Right forelimb (tissue), 1 donor: ENCODE measurements at places on chromosomes 12 and 14.

DNA sequence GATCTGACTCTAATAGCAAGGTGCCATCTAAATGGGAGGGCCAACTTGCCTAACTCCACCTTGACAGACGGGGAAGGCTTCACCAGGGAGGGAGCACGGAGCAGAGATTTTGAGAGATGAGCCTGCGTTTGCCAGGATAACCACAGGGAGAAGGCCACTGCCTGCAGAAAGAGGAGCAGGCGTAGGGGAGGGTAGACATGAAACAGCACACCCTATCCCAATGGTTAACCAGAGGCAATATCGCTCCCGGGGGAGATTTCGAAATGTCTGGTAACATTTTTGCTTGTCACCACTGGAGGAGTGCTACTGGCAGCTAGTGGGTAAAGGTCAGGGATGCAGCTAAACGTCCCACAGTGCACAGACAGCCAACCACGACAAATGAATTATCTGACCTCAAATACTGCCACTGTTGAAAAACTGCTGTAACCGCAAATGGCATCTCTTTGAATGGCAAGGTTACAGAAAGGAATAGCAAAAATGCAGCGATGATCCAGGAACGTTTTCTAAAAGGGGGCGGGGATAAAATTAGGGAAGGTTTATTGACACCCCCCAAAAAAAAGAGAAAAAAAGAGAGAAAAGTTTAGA is 126.0 kb upstream of the ATF7IP start:
- no peak for DNase-seq

DNA sequence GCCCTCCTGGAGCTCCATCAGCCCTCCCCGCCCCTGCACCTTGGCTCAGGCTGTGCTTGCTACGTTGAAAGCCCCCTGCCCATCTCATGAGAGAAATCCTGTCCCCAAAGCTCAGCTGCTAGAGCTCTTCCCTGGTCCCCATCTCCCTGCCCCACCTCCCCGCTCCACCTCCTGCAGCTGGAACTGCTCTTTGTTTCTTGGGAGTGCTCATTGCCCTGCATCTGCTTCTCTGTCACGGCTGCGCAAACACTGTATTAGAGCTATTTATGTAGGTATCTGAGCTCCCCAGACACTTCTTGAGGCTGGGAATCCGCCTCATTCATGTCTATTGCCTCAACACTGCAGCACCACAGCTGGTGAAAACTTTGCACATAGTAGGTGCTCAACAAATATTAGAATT is 32.8 kb upstream of the PRIMA1 start:
- no peak for DNase-seq

- no peak for DNase-seq
Measured at GRCh38 chr14:75871181-75871880, 110.5 kb downstream of the TGFB3 start.

DNA sequence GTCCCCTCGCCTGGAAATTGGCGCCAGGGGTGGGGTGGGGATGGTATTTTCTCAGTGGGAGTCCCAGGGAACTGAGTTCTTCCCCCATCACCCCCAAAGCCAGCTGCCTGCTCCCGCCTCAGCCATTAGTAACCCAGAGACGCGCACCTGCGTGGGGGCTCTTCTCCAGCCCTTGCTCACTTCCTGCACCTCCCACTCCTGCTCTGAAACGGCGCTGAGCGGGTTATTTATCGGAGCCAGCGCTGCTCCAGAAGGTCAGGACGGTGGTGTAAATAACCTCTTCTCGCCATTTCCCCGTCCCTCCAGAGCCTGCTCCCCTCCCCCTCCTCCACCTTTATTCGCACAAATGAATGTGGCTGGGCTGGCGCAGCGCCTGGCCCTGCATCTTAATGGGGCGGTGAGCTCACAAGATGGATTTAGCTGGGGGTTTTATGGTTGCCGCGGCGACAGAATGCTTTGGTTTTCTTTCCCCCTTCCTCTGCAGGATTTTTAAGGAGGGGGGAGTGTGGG is 12.2 kb downstream of the GPR84 start:
- DNase-seq, result peak; percentile 84

DNA sequence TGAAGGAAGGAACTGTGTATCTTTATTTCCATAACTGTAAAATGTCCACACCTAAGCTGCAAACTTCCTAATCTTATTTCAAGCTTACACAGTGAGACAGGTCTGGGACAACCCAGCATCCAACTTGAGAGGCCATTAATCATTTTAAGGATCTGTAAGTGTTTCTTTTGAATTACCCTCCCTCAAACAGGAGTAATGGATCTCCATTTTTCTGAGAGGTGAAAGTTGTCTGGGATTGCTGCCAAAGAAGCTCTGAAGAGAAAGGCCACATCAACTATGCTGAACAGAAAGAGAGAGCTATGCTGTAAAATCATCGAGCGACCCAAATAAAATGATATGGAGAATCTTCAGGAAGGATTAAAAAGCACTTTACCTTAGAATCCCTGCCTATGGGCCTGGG is 131.7 kb upstream of the CPNE8 start:
- DNase-seq, result no peak

DNA sequence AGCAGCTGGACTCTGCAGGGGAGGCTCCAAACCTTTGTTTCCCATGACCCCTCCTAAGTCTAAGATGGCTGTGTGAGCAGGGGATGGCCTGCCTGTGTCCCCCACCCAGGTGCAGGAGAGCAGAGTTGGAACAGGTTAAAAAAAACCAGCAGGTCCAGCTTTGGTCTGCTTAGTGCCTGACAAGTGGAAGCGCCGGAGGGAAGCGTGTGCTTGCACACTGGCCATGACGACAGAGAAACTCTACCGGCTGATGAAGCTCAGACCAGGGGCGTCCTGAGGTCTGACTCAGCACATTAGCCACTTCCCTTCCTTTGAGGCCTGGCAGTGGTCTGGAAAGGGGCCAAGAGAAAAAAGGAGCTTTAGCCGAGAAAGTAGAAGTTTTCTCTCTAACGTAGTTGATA is 280.1 kb downstream of the VRK1 start:
- DNase-seq, result no peak

- DNase-seq, result peak; percentile 78
Measured at GRCh38 chr14:52069307-52070050, 620 bp upstream of the NID2 start.

DNA sequence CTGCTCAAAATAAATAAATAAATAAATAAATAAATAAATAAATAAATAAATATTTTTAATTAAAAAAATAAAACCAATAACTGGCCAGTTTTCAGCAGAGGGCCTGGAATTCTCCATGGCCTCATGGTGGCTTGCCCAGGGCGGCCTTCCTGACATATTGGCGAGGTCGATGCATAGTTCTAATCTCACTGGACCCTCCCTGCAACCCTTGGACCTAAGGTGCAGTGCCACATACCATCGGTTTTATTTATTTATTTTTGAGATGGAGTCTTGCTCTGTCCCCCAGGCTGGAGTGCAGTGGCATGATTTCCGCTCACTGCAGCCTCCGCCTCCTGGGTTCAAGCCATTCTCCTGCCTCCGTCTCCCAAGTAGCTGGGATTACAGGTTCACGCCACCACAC is 3.9 kb upstream of the VSIG10 start:
- no peak for DNase-seq

- no peak for DNase-seq
Measured at GRCh38 chr12:25924491-25925001, 33.9 kb upstream of the RASSF8 start.

GRCh38 chr12:49345051-49345824 is 1.4 kb upstream of the DNAJC22 start:
- no peak for DNase-seq

GRCh38 chr12:4506870-4507269 is 31.8 kb upstream of the RAD51AP1 start:
- no peak for DNase-seq

GRCh38 chr12:12996209-12996608 is 3.9 kb downstream of the HEBP1 start:
- no peak for DNase-seq

DNA sequence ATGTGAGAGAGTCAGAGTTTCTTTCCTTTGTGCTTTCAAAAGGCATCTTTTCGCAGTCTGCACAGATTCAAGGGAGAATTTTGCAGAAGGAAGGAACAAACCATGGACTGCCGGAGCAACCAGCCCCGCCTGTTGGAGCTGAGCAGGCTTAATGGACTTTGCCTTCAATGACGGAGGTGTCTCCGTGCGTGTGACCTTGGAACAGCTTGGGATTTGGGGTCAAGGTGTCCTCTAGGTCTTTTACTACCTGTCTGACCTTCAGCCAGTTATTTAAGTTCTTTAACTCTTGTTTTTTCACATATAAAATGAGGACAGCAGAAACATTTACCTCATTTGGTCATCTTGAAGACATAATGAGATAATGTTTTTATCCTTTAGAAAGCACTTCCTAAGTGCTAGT is 4.1 kb downstream of the FGF23 start:
- DNase-seq, result no peak

DNA sequence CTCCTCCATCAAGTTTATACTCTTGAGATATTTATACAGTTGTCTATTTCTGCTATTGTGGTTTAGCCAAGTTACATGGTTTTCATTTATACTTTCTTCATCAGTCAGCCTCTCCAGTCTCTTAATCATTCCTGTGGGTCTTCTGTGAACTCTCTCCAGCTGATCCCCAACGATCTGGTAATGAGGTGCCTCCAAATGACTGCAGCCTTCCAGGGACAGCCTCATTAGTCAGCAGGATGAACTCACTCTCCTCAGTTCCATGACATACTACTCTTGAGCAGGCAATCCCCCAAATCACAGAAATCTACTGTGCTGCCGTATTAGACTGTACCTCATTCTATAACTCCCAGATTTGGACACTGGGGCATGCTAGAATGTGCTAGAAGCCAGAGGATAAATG is 15.3 kb downstream of the AREL1 start:
- no peak for DNase-seq

GRCh38 chr14:61568572-61569011 is 126.7 kb upstream of the HIF1A start:
- DNase-seq, result no peak

- no peak for DNase-seq
Measured at GRCh38 chr14:71371711-71372396, 464.6 kb downstream of the PCNX1 start.

GRCh38 chr14:70472253-70473159 is 20.5 kb downstream of the ADAM21 start:
- DNase-seq, result no peak

- no peak for DNase-seq
Measured at GRCh38 chr12:67426067-67426466, 156.9 kb downstream of the CAND1 start.

DNA sequence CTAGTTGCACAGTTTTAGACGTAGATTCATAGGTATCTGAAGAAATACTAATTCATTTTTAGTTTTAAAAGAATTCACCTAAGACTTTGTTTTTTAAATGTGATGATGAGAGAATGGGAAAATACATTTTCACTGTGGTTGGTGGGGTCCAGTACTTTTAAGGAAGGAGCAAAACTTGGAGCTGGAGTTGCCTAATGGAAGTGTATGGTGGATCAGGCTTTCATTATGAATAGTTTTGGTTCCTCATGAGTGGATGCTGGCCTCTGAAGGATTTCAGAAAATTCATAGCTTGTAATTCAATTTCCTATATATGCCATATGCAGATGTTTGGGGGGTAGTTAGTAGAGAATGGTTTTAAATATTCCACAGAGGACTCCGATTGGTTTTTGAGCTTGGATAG is 27.1 kb downstream of the STK38L start:
- DNase-seq, result no peak

GRCh38 chr14:74981462-74981782 is 21.3 kb upstream of the EIF2B2 start:
- DNase-seq, result no peak
